ENCODE measurements at places on chromosomes 1 and 21. TPM values are rescaled to one million over a fixed set of nuclear protein-coding genes. Genes with fewer than 3 reads are reported as not detected.

GRCh38 chr1:91550961-91551360 lies 50.3 kb downstream of the CDC7 start:
- no peak for DNase-seq

GRCh38 chr1:221302357-221302756 lies 423.1 kb downstream of the HLX start:
- DNase-seq, result no peak

GRCh38 chr21:31873696-31874599 lies 1.1 kb downstream of the HUNK start:
- DNase-seq, result peak; percentile 74

- no peak for DNase-seq
Measured at GRCh38 chr1:2300851-2301606, 72.9 kb downstream of the SKI start.

The NUAK2 gene
- total RNA-seq, result 53.2 TPM

Measured in ovary (tissue), 10 donors.